ENCODE measurements at places on chromosomes 4 and X. TPM values are rescaled to one million over a fixed set of nuclear protein-coding genes. Genes with fewer than 3 reads are reported as not detected.

- peak; percentile 16 for DNase-seq
Measured at GRCh38 chrX:71181910-71182799, 37.5 kb downstream of the NLGN3 start.

DNA sequence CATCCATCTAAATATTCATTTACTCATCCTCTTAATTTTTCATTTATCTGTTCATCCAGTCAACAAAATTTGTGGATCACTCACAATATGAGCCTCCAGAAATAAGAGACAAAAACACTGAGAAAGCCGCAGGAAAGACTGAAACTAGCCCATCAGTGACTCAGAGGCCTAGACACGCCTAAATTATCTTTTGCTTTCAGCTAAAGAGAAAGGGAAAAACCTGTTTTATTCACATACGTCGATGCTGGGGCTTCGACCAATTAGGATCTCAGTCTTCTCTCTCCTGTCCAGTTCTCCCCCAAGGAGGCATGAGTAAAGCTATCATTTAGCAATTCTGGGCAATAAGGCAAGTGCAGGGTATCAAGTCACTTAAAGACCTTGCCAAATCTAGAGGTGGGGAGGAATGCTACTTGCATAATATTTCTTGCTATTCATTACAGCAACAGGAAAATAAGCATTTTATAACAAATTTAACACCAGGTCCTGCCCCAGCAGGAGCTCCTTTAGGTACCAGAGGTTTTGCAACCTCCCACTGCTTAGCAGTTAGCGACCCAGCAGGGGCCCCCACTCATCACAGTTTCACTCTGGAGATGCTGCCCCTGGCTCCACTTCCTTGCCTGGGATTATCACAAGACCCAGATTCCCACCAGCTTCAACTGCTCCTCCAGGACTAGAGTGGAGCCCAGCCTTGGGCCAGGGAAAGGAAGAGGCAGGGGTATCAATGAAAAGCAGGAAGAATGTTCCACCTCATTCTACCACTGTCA, 30.1 kb upstream of the TMEM154 start:
- no peak for DNase-seq

DNA sequence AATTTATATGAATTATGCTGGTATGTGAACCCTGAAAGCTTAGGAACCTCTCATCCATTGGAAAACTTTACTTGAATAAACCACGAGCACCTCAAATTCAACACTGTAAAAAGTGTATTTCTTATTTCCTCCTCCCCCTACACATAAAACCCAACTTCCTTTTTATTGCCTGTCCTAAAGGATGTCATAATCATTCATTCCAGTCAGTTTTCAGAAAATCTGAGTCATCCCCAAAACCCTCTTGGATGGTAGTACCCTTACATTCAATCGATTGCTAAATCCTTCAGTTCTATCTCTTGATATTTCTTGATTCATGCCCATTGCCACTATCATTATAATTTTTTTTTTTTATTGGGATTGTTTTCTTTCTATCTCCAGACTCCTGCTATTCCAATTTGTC, 91.1 kb upstream of the ATP8A1 start:
- DNase-seq = no peak

DNA sequence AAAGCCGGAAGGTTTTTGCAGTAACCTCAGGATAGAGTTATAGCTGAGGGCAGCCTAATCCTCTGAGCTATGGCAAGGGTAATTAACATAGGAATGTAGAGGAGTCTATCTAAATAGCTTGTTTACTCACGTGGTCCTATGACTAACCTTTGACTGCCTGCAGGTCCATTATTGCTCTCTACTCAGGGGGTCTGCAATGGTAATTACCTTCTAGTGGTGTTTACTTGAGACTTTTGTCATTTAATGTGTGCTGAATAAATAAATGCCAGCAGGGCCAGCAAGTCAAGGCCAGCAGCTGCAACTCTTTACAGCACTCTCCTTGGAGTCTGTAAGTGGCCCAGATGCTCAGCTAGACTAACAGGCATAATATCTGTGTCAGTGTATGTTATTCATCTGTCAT, 212.7 kb upstream of the FMR1 start:
- DNase-seq = no peak

- DNase-seq = no peak
Measured at GRCh38 chr4:119543187-119543586, 85.4 kb downstream of the PDE5A start.

DNA sequence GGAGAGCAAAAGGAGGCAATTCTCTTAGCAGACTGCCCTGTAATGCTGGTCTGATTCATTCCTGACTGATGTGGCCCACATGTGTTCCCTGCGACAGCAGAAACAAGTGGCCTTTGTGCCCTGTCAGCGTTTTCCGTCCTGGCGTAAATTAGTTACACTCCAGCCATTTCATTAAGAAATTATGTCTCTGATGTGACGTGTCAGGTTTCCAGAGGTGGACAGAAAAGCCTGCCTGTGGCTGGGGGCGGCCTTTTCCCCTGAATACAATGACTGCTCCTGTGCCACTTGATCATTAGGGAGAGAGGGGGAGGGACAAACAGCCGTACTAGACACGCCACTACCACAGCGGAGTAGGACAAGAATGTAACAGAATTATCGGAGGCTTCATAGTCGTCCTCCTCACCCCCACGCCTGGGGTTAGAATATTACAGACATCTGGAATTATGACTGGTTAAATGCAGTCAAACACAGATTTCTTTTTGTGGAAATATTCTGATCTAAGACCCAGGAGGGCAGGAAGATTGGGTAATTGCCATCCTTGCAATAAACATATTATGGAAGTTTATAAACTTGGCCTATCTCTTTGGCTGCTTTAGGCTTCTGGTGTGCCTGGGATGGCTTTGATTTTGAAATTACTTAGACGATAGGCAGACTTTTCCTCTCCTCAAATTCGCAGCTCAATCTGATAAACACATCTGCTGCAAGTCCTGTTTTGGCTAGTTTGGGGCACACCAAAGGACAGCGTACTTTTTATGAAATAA, 146.2 kb upstream of the BCOR start:
- DNase-seq = no peak

DNA sequence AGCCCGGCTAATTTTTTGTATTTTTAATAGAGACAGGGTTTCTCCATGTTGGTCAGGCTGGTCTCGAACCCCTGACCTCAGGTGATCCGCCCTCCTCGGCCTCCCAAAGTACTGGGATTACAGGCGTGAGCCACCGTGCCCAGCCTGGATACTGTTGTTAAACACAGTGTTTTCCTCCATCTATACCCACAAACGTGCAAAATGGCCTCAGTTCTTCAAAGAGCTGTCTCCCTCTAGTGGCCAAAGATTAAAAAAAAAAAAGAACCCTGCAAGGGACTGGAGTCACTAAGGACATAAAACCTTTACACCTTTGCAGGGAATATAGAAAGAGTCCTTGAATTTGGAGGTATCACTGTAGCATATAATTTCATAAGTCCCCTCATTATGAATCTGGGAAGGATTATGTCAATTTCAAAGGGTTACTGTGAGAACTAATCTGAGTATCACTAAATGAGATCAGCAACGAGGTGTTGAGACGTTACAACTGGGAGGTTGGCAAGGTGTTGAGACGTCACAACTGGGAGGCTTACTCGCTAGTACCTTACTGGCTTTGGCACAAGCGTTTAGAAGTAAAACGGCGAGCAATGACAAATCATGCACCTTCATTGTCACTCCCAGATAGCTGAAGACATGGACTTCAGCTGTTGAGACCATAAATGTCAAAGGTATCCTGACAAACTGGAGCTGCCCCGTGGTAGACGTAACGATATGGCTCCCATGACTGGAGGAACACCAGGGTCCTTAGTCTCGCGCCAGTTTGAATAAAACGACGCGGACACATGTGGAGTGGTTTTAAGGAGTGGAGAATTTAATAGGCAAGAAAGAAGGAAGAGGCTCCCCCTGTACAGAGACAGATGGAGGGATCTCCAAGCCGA, 33.4 kb upstream of the ENPP6 start:
- DNase-seq = no peak

VSIG1 gene
- 0.35 TPM for total RNA-seq

PPP4R3C gene
- not detected for total RNA-seq

RHOXF2 gene
- total RNA-seq = not detected

Data from esophagus squamous epithelium (tissue), 5 donors.